ENCODE measurements at places on chromosomes 5 and 9.

DNA sequence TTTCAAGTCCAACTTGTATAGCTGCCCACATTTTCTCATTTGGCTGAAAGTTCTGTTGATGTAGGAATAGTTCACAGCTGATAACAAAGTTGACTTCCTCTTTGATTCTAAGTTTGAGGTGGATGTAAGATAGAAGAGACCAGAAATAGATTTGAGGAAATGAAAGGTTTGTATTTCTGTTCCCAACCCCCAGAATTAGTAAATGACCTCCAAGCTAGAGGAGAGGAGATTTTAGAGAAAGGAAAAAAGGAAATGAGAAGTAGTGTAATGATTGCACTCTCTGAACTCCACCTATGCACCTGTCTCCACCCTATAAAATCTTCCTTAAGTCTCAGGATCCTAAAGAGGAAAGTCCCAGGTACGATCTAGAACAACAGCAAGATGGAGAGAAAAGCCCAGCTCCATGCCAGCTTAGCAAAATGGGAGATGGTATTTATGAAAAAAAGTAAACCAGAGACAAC is 130.4 kb upstream of the POC5 start:
- no peak for DNase-seq

DNA sequence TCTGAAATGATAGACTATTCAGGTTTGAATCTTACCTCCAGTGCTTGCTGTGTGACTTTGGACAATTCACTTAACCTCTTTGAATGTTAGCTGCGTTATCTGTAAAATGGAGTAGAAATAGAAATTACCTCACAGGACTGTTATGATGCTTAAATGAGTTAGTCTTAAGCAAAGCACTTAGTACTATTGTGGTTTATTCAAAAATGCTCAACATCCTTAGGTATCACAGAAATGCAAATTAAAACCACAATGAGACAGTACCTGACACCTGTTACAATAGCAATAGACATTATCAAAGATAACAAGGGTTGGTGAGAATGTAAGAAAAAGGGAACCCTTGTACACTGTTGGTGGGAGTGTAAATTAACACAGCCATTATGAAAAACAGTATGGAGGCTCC is 77.6 kb upstream of the FREM1 start:
- no peak for DNase-seq

DNA sequence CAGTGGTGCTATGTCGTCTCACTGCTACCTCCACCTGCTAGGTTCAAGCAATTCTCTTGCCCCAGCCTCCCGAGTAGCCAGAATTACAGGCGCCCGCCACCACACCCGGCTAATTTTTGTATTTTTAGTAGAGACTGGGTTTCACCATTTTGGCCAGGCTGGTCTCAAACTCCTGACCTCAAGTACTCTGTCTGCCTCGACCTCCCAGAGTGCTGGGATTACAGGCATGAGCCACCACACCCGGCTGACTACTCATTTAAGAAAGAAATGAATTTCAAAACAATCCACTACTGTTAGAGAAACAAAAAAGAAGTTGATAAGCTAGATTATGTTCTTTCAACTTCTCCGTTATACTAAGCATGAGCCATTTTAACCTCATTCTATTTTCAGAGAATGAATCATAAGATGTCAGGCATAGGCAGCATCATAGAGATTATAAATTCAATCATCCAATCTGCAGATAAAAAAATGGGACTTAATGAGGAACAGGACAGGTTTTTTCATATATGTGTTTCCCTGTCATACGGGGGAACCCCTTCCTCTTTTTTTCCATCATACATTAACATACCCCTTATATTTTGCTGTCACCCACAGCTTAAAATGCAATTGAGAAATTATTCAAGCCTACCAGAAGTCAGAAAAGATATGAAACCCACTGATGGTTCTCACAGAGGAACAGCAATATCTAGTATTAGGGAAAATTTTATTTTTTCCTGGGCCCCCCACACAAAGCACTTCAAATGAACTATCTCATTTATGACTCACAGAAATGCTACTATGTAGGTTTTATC is 26.5 kb upstream of the ADRB2 start:
- DNase-seq: peak; percentile 16

- DNase-seq: no peak
Measured at GRCh38 chr9:36911601-36912412, 122.3 kb downstream of the PAX5 start.

GRCh38 chr5:113678924-113679575 is 165.6 kb downstream of the YTHDC2 start:
- peak; percentile 50 for DNase-seq

- DNase-seq: no peak
Measured at GRCh38 chr9:127531676-127532075, 80.4 kb downstream of the LRSAM1 start.

GRCh38 chr9:89750117-89750791 is 145.4 kb downstream of the GADD45G start:
- DNase-seq: no peak

DNA sequence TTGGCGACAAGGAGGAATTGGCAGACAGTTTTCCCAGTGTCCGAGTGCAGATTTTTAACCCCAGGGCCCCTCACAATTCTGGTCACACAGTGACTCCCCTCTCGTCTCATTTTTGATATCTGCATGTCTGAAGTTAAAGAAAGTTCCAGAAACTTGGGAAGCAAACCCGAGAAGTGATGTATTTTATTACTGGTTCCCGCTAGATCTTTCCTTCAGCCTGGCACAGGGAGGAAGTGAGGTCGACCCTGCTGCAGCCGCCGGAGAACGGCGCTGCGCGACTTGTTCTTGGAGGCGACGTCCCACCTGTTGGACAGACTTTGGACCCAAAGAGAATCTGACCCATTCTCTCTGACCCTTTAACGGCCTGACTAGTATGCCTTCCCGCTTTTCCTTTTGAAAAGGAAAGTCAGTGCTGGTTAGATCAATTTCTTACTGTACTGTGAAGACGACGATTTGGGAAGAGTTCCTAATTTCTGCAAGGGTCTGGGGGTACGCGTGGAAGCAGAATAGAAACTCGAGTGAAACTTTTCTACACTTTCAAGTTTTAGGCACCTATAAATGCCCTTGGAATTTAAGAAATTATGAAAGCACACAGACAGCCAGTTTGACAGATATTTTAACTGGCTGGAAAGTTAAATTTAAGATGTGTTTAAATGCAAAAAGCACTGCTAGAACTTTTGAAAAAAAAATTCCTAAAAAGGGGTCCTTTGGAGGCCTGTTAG is 744 bp downstream of the OTULIN start:
- no peak for DNase-seq

DNA sequence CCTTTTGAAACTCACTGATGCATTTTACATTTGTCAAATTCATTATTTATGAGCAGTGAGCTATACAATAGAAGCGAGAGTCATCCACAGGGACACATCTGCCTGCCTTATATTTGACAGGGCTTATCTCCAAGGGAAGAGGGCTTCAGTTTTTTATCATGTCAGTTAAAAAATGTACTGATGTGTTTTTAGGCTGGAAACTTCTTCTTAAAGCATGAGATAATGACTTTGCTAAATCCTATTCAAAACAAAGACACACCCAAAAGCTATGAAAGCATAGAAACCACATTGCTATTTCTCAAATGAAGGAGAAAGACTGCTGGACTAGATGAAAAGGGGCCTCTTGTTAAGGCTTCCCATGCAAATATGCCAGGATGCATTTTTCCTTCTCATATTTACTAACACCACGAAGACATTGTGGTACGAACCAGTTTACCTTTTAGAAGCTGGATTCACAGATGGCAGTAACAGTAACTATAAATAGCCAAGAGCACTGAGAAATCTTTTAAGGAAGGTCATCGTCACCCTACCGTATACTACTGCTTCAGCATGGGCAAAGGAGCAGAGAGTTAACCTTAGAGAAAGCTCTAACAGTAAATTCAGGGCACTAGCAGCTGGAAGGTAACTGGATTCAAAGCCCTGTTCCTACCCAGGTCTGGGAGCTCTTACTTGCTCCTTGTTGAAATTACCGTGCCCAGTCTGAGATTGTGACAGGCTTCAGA is 86.3 kb upstream of the IFNK start:
- DNase-seq: no peak

GRCh38 chr9:106560540-106560939 is 302.4 kb upstream of the ZNF462 start:
- no peak for DNase-seq

DNA sequence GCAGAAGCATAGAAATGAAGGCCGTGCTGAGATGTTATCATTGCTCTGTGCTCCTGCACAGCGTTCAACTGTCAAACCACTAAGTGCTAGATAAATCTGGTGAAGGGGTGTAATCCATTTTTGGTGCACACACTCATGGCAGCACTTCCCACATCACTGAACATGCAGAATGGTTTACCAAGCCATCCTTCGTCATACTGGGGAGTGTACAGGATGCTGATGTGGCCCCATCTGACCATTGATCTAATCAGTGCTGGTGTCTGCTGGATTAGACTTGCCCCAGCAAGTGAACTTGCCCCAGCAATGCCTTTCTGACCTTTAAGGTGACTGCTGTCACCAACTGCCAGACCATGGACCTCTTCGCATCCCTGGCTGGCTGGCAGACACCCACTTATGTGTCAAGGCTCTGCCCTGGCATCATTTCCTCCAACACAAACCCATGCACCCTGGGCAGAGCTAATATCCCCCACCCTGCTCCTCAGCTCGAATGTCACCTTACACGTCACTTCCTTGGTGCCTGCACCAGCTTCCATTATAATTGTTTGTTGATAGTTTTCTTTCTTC is 4.2 kb upstream of the SEMA4D start:
- peak; percentile 69 for DNase-seq

GRCh38 chr9:95297316-95297715 is 20.2 kb downstream of the FANCC start:
- no peak for DNase-seq

GRCh38 chr5:113294311-113295110 is 140.3 kb downstream of the TSSK1B start:
- DNase-seq: peak; percentile 68
